Nucleus accumbens (tissue), 56 donors: ENCODE measurements at places on chromosomes 12 and 14.

- no peak for DNase-seq
Observed at GRCh38 chr14:23117371-23118020, 1.6 kb downstream of the CEBPE start.

DNA sequence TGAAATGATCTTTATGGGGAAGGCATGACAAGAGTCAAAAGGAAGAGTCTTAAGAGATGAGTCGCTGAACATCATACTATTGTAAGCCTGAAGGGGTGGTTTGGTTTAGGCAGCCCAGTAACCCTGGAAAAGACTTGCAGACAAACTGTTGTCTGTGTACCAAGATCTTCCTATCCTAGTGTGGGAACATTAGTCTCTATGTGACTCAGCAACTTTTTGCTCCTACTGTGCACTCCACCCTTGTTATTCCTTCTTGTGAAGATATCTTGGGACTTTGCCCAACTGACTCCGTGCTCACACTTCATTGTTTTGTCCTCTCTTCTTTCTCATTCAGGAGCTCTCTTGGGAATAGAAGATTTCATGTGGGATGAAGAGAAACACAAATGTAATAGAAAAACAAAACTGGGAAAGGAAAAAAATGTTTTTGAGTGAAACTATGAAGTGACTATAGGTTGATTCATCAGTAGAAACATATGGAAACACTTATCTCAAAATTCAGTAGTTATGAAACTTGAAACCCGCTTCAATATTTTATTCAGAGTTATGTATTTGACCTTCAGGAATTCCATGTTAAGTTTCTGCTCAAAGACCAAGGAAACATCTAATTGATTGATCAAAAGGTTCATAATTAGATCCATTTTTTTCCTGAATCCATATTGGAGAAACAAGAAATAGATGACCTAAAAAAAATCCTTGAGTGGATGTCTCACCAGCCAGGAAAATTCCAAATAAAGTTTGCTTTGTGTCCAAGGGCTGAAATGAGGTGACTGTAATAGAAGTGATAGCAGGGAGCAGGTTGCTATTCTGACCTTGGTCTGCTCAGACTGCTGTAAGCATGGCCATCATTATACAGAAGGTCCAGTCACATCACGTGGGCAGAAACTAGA lies 67.2 kb downstream of the BTG1 start:
- no peak for DNase-seq

DNA sequence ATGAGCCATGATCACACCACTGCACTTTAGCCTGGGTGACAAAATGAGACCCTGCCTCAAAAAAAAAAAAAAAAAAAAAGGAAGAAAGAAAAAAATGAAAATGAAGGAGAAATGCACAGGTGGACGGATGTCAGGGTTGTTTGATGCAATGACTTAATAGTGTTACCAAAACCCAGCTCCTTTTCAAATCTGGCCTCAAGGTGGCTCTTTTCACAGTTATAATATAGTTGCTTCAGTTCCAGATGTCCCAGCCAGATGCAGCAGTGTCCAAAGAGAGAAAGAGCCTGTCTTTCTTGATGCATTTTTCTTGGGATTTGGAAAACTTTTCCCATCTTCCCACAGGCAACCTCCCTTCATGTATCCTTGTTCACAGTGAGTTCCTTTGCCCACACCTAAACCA lies 36.5 kb downstream of the KCNMB4 start:
- DNase-seq: no peak

DNA sequence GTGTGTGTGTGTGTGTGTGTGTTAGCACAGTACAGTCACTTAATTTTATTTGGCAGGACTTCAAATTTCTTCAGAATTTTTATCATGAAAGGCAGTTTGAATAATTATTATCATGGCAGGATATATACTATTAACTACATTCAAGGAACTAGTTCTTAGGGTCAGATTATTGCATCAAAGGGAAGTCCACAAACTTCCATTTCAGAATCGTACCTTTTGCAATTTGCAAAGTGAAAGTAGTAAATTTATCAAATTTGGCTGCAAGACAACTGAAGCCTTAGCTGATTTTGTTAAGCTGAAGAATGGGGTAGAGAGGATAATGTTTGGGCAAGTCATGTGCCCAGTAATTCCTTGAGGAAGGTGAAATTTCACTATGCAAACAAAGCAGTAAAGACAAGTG lies 68.2 kb downstream of the PLEKHG7 start:
- no peak for DNase-seq

DNA sequence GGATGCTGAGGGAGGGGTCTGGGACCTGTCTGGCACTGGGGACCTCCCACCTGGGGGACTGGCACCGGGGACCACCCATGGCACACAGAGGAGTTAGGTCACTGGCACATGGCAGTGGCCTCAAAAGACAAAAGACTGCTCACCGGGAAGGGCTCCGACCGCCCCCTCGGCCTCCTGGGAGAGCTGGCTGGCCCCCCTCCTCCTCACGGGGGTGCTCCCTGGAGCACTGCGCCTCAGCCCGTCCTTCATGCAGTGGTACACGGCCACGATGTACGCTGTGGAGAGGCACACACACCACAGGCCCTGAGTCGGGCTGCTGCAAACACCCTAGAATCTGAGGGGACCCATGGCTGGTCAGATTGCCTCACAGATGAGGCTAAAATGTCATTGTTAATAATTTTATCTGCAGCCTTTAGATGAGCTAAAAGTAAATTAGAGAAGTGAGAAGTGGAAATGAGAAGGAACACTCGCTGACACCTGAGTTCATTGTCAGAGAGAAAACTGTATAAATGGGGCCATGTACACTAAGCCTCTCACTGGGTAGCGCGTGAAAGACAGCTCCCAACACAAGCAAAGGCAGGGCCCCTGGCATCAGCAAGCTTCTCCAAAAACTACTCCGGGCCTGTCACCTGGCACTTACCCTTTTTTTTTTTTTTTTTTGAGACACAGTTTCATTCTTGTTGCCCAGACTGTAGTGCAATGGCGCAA lies 14.1 kb downstream of the P2RX2 start:
- DNase-seq: no peak

DNA sequence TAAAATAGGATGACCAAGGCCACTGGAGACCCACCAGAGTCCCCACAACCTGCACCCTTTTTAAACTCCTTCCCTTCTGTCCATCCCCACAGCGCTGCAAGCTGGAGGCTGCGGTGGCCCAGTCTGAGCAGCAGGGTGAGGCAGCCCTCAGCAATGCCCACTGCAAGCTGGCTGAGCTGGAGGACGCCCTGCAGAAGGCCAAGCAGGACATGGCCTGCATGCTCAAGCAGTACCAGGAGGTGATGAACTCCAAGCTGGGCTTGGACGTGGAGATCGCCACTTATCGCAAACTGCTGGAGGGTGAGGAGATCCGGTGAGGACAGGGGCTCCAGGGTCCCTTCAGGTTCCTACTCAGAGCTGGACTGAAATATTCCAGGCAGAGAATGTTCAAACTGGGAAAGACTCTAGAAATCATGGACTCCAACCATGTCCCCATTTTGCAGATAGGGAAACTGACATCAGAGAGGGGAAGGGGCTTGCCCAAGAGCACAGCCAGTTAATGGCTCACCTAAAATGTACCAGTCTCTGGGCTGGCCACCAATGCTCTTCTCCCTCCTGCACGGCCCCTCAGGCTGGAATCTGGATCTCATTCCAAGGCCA lies 17.2 kb downstream of the KRT85 start:
- no peak for DNase-seq

GRCh38 chr12:24902511-24903328 lies 46.2 kb downstream of the BCAT1 start:
- peak; percentile 57 for DNase-seq

DNA sequence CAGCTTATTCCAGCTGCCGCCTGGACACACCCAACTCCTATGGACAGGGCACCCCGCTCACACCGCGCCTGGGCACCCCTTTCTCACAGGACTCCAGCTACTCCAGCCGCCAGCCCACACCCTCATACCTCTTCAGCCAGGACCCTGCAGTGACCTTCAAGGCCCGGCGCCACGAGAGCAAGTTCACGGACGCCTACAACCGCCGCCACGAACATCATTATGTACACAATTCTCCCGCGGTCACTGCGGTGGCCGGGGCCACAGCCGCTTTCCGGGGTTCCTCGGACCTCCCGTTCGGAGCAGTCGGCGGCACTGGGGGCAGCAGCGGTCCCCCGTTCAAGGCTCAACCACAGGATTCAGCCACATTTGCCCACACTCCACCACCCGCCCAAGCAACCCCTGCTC lies 5.9 kb downstream of the SETD1B start:
- no peak for DNase-seq

GRCh38 chr12:108315486-108316105 lies 23.5 kb downstream of the CMKLR1 start:
- no peak for DNase-seq
